Occipital lobe (tissue), 3 donors: ENCODE measurements at places on chromosomes 2 and 18. TPM values are rescaled to one million over a fixed set of nuclear protein-coding genes. Genes with fewer than 3 reads are reported as not detected.

The ARHGAP15 gene
- 14.2 TPM for total RNA-seq

The POMC gene
- 0.78 TPM for total RNA-seq

DNA sequence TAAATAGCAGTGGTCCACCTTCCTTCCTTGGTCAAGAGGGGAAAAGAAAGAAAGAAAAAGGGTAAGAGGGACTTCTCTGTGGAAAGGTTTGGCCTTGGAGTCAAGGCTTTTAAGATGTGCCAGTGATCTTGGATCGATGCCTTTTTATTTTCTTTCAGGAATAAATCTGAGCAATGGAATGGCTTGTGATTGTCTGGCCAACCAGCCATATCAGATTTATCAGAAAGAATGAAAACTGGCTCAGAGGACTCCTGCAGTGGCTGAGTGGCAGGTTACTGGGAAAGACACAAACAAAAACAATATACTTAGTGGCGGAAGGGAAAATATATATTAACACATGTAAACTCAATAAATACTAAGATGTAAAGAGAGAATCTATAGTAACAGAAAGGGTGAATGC, 4.3 kb downstream of the ERBB4 start:
- DNase-seq, result no peak

GRCh38 chr2:68790600-68790999, 56.0 kb downstream of the ARHGAP25 start:
- no peak for DNase-seq

GRCh38 chr2:88626171-88627054, 851 bp downstream of the EIF2AK3 start:
- no peak for DNase-seq

- no peak for DNase-seq
These were observed 568.4 kb upstream of the GCFC2 start for GRCh38 chr2:76279142-76279541.

DNA sequence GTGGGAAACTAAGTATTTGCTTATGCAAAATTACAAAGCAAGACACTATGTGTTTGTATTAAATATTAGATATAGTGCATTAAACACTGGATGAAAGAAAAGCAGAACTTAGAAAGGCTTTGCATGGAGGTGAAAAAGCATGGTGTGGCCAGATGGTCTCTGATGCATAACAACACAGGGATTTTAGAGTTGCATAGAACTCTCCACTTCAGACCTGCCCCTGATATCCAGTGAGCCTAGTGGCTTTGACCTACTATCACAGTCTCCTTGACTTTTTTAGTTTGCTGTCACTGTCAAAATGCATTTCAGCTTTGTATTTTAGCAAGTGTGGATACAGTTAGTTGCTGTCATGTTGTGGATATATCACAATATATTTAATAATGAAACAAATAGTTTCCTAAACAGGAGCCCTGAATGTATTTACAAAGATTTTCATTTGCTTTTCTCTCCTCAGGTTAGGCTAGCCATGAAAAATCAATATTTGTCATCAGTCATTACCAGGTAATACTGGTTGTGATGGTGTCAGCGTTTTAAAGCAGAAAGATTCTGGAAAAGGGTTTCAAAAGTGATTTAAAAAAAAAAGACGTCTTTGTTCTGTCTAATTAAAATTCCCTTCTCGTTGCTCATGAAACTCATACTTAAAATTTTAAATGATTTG, 5.2 kb downstream of the CSRNP3 start:
- DNase-seq, result no peak

GRCh38 chr2:54708584-54709335, 14.7 kb upstream of the EML6 start:
- DNase-seq, result no peak

GRCh38 chr18:1746131-1746530, 825.2 kb downstream of the METTL4 start:
- no peak for DNase-seq
